Midbrain (tissue), 1 donor: ENCODE measurements at places on chromosomes 13 and 19.

DNA sequence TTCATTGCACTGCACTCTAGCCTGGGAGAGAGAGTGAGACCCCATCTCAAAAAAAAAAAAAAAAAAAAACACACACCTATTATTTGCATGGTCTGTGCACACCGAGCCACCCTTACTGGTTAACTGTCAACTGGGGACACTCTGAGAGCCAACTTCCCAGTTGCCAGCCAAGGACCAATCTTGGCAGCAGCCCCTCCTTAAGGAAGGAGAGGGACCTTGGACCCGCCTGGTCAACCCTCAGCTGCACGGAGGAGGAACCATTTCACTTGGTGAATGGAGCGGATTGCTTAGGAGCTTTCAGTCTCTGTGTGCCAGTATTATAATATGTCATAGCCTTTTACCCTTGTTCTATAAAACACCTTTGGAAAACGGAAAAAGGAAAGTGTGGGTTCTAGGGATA lies 24.9 kb downstream of the MICOS13 start:
- no peak for DNase-seq

DNA sequence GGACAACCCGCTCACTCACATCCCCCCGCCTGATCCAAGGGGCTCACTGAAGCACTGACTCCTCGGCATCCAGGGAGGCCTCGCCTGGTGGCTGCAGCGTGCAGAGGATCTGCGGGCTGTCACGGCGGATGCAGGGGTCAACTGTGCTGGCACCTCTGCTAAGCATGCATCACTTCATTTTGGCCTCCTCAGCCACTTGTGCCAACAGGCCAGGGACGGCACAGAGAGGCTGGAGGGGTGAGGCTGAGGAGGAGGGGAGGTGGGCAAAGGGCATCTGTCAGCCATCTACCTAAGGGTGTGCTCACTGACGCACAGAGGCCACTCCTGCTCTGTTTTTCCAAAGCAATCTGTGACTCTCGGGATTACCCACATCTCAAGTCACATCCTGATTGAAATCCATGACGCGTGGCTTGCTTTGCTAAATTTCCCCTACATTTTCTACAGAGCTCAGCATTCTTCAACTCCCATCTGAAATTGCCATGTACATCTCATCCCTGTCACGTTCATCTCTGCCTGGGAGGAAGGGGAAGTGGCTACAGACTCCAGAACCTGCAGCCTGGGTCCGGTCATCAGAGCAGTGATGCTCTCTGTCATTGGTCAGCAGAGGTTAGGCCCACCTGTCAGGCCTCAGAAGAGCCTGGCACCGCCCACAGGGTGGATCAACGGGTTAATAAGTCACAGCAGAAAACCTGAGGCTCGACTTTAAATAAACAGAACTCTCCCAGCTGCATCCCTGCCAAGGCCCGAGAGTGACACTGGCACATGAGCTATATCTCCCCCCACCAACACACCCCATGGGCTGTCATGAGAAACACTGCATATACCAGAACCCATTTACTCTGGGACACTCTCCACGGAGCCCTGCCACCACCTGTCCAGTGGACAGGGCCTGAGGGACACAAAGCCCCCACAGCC lies 17.6 kb downstream of the ELL start:
- no peak for DNase-seq

DNA sequence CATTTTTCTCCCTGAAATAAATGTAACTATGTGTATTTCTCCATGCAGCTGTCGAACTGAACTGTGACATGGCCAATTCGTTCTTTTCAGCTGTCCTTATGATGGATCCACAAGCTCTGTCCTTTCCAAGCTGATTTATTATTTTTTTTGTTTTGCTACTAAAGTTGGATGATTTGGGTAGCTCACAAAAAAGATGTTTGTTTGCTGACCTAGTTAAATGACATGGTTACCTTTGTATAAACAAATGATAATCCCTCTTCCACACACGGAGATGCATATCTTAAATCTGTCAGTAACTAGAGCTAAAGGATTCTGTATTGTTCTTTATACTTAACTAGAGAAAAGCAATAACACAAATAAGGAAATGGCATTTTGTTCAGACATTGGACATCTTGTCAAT lies 884.3 kb upstream of the PCDH20 start:
- no peak for DNase-seq

DNA sequence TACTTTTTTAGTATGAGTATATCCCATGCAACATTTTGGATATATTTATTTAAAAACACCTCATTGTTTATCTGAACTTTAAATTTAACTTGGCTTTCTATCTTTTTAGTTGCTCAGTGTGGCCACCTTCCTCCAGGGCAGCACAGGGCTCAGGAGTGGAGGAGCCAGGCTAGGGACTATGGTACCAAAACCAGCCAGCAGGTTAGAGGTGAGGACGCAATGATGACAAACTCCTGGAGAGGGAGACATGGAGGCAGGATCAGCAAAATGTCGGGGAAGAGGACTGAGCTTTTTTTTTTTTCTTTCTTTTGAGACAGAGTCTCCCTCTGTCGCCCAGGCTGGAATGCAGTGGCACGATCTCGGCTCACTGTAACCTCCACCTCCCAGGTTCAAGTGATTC lies 29.6 kb upstream of the CALM3 start:
- no peak for DNase-seq

- no peak for DNase-seq
Observed at GRCh38 chr19:28940751-28941500, 272.0 kb downstream of the UQCRFS1 start.
